ENCODE measurements at places on chromosomes 3 and 15.

- DNase-seq = no peak
Observed at GRCh38 chr15:45199136-45199810, 11.5 kb upstream of the SHF start.

- DNase-seq = no peak
Observed at GRCh38 chr3:187186375-187186774, 10.9 kb upstream of the RTP1 start.

GRCh38 chr3:138768946-138769345, 65.8 kb downstream of the PIK3CB start:
- no peak for DNase-seq

DNA sequence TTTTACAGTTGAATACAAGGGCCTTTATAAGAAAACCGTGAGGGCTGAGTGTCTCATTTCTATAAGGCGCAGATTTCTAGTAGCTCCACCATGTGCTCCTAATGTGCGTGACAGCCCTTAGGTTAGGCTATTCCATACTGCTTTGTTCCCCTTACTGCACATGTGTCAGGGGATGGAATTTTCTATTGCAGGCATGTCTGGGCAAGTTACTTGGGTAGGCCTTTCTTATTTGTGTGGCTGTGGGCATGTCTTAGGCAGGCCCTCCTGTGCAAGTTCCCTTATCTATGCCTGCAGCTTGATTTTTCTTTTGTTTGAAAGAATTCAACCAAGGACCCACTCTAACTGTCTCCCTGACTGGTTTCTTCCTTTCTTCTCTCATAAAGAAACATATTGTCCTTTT, 434.2 kb upstream of the CNTN3 start:
- no peak for DNase-seq

DNA sequence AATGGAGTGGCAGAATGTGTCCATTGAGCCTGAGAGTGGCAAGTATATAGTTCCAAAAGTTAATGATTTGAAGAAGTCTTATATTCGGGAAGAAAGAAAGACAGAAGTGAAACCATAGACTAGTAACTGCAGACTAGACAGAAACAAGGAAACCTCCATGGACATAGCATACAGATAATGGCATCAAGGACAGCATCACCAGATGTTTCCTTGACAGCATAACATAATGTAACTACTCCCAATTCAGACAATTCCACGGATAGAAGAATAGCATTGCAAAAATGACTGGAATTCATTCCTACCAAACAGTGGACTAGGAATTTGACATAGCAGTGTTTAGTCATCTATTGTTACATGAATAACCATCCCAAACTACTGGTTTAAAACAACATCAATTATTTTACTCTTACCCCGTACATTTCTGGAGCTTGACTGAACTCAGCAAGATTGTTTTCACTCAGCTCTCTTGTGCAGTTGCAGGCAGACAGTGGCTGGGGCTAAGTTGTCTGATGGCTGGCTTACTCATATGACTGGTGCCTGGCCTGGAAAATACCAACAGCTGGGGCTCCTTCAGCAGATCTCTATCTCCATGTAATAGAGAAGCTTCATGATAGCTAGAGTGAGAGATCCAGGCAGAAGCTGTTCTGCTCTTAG, 109.7 kb upstream of the GADL1 start:
- DNase-seq = peak; percentile 86

- no peak for DNase-seq
Observed at GRCh38 chr15:55238877-55239276, 42.1 kb upstream of the RSL24D1 start.

- DNase-seq = no peak
Observed at GRCh38 chr3:154954757-154955156, 125.4 kb upstream of the MME start.

DNA sequence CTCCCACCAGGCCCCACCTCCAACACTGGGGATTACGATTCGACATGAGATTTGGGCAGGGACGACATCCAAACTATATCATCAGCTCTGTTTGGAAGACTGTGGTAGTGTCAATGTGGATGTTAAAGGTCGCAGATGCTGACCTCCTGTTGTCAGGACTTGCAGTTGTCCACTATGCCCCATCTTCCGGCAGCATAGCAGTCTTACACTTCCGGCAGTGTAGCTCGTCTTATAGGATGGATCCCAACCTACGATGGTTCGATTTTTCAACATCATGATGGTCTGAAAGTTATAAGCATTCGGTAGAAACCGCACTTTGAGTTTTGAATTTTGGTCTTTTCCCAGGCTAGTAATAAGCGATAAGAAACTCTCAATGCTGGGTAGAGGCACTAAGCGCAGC, 20.6 kb downstream of the CLRN1 start:
- no peak for DNase-seq

GRCh38 chr3:69385723-69386555, at the start of gene FRMD4B:
TSS of gene FRMD4B (minus strand) at chr3:69386088. CDS start at chr3:69385989, 99 bp downstream.
- DNase-seq = no peak

DNA sequence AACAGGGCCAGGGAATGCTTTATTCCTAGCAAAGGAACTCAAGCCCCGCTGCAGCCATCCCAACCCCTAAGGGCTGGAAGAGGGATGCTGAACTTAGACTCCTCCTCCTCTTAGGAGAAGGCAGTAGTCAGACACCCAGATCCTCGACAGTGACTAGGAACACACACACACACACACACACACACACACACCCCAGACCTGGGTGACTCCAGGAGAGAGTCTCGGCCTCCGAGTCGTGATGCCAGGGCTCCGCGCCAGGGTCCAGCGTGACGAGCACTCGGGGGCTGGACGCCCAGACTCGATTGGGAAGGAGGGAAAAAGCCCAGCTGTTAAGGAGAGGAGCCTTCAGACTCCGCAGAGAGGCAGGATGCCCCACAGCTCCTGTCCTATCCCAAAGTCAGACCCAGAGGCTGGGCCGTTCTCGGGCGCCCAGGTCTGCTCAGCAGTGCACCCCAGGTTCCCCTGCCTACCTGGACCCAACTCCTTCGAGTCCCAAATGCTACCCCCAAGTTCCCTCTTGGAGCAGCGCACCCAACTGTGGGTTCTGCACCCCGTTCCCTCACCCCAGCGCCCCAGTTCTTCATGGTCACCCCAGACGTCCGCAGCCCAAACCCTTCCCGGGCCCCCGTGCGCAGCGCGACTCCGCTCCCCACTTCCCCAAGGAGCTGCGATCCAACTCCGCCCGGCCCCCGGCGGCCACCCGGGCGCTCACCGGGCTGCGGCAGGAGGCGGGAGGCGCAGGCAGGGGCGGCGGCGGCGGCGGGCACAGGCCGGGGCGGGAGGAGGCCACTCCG, 421 bp downstream of the BMF start:
- DNase-seq = no peak

GRCh38 chr3:95334461-95334860, 1271.6 kb downstream of the NSUN3 start:
- no peak for DNase-seq

GRCh38 chr3:171193693-171194092, 167.2 kb upstream of the SLC2A2 start:
- no peak for DNase-seq

DNA sequence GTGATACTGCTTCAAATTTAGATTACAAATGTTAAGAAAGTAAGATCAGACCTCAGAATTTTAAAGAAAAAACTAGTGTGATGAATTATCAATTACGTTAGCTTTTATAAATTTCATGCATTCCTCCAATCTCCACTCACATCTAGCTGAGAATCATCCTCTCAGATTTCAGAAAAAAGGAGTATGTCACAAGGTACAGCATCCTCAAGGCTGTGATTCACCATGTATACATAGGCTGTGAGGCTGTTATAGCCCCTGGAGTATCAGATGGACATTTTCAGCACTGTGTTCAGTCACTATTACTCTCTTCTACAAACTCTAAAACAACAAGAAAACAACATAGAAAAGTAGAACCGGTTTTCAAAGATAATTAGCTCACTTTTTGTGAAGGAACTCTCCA, 214.4 kb downstream of the PCCB start:
- DNase-seq = peak; percentile 34

DNA sequence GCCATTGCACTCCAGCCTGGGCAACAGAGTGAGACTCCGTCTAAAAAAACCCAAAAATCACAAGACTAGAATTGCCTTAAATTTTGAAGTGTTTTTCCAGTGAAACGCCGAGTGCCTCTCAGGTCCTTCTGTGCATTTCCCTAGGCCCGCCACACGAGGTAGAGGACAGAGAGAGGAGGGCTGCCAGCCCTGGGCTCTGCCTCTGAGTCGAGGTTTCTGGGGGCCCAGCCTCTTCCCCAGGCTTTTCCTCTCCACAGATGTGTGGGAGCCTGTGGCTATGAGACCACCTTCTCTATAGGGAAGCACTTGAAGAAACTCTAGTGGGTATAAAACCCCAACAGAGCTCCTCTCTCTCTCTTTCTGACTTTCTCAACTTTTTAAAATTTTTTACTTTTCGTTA, 10.9 kb upstream of the EHD4 start:
- no peak for DNase-seq

DNA sequence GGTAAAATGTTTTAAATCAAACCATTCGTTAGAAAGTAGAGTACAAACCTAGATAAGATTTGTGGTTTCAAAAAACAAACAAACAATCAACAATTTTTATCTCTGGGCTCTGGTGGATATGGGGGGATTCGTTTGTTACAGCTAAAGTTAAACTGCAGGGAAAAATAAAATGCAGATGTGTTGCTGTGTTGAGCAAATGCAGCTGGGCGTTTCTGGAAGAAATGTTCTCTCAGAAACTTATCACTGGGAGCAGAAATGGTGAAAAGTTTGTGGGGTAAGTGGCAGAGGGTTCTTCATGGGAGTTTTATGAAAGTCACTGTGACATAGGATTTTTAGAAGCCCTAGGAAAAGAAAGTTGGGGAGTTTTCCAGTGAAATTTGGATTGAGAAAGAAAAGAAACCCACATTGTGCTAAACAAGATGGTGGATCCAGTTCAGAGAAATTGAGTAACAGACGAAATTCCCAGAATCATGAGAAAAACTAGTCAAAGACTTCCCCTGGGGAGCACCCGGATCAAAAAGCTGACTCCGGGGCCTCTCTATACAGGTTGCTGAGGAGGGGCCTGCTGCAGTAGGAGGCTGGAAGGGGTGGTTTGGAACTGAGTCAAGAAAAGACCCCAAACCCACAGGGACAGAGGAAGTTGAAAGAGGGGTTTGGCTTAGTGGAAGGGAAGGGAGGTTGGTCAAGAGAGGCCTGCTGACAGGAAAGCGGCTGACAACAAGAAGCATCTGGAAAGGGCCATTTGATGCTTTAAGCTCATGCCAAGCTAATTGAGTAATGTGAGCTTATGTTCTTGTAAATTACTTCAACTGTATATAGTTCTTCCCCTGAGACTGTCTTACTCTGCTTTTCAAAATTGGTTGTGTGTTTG, 108.7 kb downstream of the RARB start:
- no peak for DNase-seq

DNA sequence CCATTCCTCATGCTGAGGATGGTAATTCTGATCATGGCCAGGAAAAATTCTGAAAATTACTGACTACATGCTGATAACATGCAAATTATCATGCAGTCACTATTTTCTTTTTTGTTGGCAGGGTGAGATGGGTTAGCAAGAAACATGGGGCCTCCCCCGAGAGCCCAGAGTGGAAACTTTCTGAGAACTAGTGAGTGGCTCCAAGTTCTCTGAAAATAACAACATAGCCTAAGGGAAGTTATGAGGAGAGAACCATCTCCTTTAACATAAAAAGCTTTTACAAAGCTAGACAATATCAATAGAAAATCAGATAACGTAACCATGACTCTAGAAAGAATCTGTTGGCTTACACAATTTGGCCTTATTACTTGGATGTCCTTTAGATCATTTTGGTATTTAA, 254.2 kb downstream of the PLOD2 start:
- no peak for DNase-seq

GRCh38 chr3:24222165-24222805, 272.4 kb downstream of the THRB start:
- DNase-seq = no peak

- DNase-seq = no peak
Observed at GRCh38 chr3:139227165-139227564, 116.7 kb upstream of the MRPS22 start.

GRCh38 chr15:58487041-58487723, 55.4 kb downstream of the LIPC start:
- no peak for DNase-seq

DNA sequence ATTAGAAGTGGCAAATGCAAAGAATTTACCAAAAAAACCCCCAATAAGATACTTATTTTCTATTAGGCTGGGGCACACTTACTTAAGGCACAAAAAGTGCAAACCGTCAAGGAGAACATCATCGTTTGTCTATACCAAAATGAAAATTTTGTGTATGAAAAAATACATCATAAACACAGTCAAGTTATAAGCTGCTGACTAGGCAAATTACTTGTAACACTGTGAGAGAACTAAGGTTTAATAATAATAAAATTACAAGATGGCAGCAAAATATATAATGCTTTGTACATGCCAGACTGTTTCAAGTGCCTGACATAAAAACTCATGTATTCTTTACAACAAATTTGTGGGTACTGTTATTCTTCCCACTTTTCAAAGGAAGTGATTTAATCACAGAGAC, 297.2 kb upstream of the CRBN start:
- DNase-seq = no peak

GRCh38 chr3:123789760-123790159, 94.4 kb downstream of the MYLK start:
- DNase-seq = peak; percentile 68

DNA sequence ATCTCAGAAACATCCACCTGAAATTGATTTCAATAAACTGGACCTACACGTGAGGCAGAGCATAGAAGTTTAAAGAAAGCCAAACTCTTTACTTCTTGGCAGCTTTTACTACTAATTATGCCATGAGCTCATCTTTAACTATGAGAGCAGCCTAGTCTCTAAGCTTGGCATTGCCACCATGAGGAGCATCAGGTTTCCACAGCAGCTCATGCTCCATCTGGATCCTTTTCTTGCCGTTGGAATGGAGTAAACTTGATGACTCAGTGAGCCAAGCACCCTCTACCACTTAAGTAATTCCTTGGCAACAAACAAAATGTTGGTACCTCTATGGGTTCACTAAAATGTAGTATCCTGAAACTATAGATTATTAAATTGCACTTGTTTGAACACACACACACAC, 583.2 kb downstream of the EPHA3 start:
- no peak for DNase-seq

DNA sequence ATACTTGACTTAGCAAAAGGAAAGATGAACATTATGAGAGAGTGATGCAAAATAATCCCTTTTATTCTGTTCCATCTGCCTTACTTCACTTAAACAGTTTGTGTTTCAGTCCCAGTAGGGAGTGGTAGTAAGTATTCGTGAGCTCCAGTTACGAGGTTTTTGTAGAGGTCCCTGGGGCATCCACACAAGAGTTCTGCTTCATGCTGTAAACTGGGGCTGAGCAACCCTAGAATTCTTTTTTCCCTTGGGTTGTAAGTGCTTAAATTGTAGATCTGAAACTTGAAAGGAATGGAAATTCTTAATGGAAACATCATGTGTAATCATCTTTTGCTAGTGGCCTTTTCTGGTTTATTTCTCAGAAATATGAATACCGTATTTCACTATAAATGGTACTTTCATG, 79.5 kb downstream of the SEMA6D start:
- no peak for DNase-seq

GRCh38 chr3:64108231-64108630, 84.9 kb upstream of the PSMD6 start:
- no peak for DNase-seq
